Lower leg skin (tissue), 4 donors: ENCODE measurements at places on chromosomes 2 and 18.
A peak's percentile ranks its signal among the peaks of the same experiment; 100 is the strongest.

GRCh38 chr18:31977270-31977872 is 34.4 kb upstream of the TRAPPC8 start:
- no peak for DNase-seq

GRCh38 chr2:5549771-5550170 is 142.4 kb upstream of the SOX11 start:
- DNase-seq = no peak

DNA sequence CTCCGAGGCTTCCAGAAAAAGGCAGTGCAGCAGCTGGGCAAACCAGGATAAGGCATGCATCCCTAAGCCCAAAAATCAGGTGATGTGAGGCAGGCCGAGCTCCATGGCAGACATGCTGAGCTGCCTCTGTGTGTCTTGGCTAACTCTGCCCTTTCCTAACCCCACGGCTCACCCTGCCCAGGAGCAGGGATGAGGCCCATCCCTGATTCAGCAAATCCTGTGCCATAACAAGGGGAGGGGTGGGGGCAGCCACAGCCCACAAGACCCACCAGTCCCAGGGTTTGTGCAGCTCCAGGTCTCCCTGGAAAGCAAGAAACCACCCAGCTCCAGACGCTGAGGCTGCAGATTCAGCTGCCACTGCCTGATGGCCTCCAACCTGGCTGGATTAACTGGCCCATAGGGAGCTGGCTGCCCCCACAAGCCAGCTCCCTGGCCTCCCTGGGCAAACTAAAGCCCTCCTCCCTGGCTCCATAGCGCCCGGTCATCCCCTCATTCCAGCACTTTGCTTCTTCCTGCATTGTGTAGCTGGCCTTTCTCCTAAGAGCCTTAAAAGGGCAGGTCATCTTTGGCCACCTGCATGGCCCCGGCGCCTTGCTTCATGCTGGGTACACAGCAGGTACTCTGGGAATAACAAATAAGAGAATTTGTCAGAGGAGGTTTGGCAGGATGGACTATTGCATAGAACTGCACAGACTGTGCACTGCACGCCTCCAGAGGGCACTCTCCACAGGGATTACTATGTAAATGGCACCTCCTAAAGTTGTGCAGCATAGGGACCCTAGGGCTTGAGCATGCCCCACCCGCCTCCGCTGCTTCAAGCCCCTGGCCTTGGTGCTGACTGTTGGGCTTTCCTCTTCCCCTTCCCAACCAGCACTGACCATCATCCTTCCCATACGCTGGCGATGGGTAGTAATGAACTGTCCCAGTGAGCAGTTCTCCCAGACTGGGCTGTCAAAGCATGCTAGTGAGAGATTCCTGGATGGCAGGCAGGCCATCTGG is 10.7 kb downstream of the STEAP3 start:
- no peak for DNase-seq

DNA sequence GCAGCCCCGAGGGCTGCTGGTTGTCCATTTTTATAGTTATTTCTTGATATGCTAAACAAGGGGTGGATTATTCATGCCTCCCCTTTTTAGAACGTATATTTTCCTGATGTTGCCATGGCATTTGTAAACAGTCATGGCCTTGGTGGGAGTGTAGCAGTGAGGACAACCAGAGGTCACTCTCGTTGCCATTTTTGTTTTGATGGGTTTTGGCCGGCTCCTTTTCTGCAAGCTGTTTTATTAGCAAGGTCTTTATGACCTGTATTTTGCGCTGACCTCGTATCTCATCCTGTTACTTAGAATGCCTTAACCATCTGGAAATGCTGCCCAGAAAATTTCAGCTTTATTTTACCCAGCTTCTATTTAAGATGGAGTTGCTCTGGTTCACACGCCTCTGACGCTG is 825.8 kb upstream of the CDH2 start:
- no peak for DNase-seq

DNA sequence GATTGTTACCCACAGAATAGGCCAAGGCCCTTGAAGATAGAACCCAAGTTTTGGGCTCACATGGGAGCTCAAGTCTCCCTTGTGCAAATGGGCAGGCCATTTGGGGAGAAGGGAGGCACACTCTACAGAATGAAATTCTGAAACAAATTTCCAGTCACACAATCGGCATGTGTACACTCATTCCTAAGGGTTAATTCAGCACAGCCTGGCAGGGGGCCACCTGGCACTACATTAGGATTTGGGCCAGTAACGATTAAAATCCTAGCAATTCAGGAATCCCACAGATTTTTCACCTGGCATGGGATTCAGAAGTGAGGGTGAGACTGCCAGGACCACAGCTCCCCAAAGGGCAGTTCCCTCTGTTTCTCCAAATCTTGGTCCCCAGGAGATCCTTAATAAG is 46.4 kb downstream of the BMP10 start:
- no peak for DNase-seq

DNA sequence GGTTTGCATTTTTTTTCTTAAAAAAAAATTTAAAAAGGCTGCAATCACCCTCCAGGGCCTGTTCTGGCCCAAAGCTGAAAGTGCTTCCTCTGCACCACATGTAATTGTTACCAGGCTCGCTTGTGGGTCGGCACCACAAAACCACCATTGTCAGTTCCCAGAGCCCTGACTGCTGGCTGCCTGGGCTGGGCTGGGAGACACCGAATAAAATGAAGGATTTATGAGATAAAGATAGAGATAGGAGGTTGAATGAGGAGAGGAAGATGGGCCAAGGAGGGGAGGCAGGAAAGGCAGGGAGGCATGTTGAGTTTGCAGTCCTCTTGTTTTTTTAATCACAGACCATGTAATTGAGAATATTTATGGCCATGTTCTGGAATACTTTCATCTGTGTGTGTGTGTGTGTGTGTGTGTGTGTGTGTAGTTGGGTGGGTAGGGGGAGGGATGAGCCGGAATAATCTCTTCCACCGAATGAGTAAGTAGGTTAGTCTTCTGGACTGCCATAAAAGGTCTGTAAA is 14.7 kb downstream of the NRP2 start:
- no peak for DNase-seq

GRCh38 chr2:207503234-207503633 is 26.5 kb upstream of the CREB1 start:
- no peak for DNase-seq

- DNase-seq = peak; percentile 69
These were observed 45.6 kb upstream of the ODC1 start for GRCh38 chr2:10493634-10494281.

DNA sequence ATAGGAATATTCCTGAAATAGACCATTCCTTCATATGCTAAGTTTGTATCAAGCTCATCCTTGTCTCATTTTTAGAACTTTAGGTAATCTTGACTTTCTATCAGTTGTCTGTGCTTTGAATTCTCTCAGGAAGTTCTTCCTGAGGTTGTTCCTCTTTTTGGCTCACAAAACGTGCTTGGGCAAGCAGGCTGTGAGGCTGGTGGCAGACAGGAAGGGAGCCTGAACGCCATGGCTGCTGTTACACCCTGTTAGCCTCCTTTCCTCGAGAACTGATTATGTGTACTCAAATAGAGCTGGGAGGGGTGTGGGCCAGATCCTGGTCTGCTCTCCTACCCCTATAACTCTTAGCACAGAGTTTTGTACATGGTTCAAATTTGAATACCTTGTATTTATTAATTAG is 136.4 kb upstream of the CELF4 start:
- no peak for DNase-seq
